Fibroblast of skin of back (primary cell): ENCODE measurements at places on chromosomes 7 and 10.
A peak's percentile ranks its signal among the peaks of the same experiment; 100 is the strongest.

GRCh38 chr7:139109983-139110411, 477 bp upstream of the ZC3HAV1 start:
- DNase-seq = no peak

DNA sequence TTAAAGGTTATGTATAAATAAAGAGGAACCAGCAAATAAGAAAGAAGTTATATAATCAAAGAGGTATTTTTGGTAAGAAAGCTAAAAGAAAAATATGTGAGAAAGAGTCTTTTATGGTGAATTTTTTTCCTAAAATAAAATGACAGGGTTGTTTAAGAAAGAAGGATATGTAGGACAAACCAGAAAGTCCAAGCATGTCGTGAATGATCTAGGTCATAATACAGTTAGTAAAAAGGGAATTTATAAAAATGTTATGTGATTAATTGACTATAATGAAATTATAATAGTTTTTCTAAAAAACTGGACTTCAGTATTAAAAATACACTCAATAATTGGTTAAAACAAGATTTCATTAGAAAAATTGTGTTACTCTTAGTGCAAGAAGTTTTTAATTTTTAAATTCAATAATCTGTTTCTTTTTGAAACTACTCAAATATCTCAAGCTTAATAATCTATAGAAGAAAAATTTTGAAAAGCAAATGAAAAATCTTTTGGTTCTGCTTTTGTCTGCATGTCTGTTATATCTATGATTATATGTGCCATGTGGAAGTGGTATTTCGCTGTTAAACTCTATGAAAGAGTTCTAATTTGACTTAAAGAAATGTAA, 23.3 kb downstream of the AVL9 start:
- DNase-seq = peak; percentile 67

- peak; percentile 63 for DNase-seq
Observed at GRCh38 chr7:46576950-46577349, 655.9 kb upstream of the IGFBP3 start.

DNA sequence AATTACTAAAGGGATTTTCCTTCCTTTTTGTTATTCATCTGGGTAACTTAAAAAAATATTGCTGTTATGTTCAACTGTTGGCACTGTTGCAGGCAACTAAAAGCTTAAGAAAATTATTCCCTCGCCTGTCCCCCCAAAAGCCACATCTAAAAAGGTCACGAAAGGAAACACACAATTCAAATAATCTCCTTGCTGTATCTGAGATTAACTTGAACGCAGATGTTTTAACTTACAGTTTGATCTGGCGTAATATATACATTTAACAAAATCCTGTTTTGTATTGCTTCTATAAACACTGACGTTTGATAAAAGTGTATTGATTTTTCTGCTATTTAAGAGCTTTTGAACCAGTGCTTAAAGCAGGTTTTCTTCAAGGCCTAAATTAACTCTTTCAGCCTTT, 432.1 kb downstream of the SUGCT start:
- no peak for DNase-seq

DNA sequence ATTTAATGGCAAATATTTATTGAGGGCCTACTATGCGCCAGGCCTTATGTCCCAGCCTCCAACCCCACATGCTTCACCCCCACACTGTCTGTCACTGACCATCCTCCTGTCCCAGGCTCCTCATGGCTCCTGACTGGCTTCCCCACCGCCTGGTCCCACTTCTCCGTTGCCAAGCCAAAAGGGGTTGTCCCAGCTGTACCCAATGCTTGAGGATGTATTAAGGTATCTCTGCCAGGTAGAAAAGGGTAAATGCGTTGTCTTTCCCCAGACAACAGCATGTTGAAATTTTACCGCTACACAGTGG, 168.8 kb upstream of the FRMD4A start:
- DNase-seq = no peak

GRCh38 chr7:68754414-68754813, 843.9 kb upstream of the AUTS2 start:
- no peak for DNase-seq

GRCh38 chr10:122878799-122879338, 512 bp downstream of the FAM24B start:
- DNase-seq = no peak

DNA sequence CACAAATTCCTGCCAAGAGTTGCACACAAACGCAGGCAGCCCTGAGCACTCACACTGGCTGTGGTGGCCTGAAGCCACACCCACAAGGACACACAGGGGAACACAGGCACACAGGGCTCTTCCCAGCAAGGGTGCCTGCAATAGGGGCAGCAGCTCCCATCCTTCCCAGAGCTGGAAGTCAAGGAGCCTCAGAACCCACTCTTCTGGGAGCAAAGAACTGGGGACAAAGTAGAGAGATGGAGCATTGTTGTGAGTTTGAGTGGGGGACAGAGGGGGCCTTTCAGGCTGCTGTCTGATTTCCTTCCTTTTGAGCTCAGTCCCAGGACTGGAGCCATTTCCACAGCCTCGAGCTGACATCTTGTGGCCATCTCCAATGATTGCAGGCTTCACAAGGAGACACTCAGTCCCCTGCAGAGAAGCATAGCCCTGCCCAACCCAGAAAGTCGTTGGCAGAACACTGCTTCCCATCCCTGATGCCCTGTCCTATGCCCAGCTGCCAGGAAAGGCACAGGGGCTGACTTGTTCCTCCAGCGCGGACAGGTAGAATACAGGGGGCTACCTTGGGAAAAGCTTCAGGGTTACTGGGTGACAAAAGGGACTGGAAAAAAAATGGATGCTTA, 34.4 kb upstream of the SLF2 start:
- peak; percentile 81 for DNase-seq

DNA sequence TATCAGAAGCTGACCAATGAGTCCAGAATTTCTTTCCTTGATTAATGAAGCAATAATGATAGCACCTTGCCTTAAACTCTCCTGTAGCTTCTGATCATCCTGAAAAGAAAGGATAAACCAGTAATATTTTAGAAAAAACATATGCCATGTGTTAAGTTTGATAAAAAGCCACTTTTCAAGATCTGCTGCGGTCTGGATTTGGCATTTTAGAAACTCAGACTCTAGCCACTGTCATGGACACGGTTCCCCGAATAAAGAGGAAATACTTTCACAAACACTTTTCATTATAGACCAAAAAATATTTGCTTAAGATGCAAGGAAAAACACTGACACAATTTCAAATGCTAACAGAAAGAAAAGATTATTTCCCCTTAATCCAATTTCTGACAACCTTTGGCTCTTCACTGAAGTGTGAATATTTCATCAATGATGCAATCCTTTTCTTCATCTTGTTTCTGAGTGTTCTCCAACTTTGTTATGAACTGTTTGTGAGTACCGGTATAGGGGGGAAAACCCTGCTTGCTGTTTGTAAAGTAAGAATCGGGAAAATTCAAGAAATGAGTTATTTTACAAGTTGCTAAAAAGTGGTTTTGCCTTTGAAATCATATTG, 329.5 kb downstream of the CRPPA start:
- no peak for DNase-seq

DNA sequence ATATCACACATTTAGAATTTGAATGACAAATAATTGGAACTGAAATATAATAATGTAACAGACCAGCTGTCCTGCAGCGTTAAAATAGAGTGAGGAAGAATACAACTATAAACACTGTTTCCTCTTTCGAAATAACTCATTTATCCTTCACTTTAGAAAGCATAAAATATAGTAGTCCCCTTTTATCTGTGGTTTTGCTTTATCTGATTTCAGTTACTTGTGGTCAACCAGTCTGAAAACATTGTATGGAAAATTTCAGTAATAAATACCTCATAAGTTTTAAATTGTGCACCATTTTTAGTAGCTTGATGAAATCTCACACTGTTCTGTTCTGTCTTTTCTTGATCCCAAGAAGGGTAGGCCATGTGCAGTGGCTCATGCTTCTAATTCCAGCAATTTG, 31.7 kb downstream of the POLR1F start:
- peak; percentile 15 for DNase-seq

DNA sequence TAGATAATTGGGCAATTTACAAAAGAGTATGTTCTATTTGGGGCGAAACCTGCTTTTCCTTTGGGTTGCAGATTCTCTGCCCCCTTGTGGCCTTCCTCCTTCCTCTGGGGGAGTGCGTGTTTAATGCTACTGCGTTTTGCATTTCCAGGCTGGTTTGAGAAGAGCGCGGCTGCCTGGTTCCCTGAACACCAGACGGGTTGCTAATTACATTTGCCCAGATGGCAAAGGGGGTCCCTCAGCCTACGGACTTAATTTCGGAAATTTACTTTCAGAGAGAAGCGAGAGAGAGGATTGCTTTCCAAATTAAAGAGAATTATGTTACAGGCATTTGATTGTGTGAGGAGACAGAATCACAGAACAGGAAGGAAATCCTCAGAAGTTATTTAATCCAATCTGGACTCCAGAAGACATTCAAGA, 91.9 kb upstream of the JAZF1 start:
- peak; percentile 56 for DNase-seq

DNA sequence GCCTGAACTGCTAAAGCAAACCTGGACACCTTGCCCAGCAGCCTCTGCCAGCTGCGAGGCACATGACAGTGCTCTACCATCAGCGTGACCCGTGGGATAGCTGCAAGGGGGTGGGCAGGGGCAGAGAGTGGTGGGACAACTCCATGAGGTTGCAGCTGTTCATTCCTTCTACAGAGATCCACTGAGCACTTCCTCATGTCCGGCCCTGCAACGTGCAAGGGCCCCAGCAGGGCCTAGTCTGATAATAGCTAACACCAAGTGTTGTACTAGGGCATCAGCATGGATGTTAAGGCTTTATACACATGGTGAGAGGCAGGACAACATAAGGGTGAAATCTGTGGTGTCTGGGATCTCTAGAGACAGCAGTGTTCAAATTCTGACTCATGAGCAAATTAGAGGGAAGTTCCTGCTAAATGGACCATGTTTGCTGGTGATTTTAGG, 14.3 kb downstream of the NOD1 start:
- no peak for DNase-seq

DNA sequence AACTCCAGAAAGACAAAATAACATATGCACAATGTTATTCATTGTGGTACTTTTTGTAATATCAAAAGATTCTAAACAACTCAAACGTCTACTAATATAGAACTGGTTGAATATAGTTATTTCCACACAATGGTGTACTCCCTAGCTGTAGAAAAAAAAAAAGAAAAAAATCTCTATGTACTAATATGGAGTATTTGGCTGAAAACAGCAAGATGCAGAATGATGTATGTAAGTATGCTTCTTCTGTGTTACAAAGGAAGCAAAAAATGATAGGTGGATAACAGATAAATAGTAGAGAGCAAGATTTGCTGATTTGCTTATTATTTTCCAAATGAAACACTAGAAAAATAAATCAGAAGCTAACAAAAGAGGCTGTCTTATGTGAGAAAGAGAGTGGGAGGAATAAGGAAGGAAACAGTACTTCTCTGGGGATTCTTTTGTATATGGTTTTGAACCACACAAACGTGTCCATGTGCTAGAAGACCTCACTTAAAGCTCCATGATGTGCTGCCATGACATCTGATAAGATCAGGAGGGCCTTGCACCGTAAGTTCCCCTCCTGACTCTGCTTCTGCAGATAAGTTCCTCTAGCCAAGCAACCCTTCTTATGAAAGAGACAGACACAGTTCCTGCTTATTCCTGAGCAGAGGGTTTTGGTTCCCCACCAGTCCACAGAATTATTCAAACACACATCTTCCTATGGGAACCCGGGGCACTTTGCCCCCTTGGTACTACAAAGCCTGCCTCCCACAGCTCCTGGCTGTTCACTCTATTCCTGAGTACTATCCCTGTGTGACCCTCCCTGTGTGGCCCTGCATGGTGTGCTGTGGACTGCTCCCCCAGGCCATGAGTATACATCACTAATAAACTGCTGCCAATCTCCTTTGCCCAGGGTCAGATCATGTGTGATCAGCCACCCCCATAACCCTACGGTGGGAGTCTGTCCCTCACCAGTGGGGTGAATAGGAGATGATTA, 159.1 kb downstream of the CCDC71L start:
- no peak for DNase-seq

DNA sequence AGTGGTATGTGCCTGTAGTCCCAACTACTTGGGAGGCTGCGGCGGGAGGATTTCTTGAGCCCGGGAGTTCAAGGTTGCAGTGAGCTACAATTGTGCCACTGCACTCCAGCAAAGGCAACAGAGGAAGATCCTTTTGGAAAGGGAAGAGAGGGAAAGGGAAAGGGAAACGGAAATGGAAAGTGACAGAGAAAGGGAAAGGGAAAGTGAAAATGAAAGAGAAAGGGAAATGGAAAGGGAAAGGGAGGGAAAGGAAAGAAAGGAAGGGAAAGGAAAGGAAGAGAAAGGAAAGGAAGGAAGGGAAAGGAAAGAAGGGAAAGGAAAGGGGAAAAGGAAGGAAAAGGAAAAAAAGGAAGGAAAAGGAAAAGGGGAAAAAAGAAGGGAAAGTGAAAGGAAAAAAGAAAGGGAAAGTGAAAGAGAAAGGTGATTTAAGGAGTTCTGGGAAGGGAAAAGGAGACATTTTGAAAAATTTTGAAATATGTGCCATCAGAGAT, 2.3 kb upstream of the ZC3HAV1 start:
- no peak for DNase-seq

DNA sequence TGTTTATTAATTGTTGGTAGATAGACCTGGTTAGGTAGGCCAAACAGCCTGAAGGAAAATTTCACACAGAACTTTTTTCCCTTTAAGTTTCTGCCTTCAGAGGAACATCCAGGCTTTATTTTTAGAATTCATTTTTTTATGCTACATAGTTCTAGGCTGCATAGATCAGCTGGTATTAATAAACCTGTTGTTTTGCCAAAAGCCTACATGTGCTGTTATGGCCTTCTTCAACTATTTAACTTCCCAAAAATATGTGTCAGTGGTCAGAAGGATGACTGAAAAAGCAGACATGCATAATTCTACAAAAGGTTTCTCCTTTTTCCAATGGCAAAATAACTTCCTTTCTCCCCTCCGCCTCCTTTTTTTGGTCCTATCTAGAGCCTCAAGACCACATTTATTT, 303.0 kb upstream of the DKK1 start:
- peak; percentile 61 for DNase-seq

DNA sequence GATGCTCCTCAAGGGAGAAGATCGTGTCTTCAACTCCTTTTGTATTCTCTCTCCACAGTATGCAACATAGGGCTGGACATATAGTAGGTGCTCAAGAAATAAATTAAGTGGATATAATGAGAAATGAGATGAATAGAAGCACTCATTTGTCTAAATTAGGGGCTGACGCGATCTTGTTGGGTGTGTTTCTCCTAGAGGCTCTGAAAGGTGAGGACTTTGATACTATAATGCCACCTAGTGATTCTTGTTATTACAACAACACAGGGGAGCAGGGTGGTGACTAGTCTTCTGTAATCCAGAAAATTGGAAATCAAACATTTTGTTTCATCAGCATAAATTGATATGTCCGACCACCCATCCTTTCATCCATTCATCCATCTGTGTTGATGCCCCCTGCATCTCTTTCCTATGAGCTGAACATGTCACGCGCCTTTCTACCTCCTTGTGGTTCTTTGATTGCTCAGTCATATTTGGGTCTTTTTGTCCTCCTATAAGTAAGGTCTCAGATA, 3.5 kb upstream of the CFAP58 start:
- peak; percentile 72 for DNase-seq

DNA sequence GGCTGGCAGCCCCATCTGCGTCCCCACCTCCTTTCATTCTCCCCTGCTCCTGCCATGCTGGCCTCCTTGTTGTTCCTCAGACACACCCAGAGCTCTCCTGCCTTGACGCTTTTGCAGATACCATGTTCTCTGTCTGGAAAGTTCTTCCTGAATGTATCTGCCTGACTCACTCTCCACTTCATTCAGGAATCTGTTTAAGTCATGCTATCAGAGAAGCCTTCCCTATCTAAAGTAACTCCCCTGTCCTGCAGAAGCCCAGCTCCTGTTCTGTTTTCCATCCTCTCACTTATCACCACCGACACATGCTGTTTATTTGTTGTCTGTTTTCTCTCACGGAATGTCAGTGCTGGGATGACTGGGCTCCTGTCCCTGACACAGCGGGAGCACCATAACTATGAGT, 82.0 kb downstream of the AFAP1L2 start:
- peak; percentile 31 for DNase-seq

- DNase-seq = no peak
Observed at GRCh38 chr7:50206453-50207250, 97.9 kb upstream of the IKZF1 start.
